ENCODE measurements at places on chromosomes 2 and 18. TPM values are rescaled to one million over a fixed set of nuclear protein-coding genes. Genes with fewer than 3 reads are reported as not detected.
A peak's percentile ranks its signal among the peaks of the same experiment; 100 is the strongest.

FAP gene
- total RNA-seq, result 171 TPM

EML6 gene
- 1.1 TPM for total RNA-seq

GALNT14 gene
- 17.8 TPM for total RNA-seq

DNA sequence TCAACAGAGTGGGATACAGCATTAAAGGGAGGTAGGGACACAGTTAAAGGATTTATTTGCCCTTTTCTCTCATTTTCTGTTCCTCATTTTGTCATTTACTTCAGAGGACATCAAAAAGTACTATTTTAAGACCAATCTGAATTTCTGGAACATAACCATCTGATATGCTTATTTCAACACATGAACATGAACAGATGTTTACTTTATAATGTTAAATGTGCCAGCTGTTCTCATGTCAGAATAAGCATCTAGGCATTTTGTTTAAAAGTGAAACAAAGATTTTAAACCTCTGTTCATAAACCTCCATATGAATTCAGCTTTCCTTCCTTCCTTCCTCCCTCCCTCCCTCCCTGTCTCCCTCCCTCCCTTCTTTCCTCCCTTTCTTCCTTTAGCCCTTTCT, 677.7 kb downstream of the CNTNAP5 start:
- no peaks in the 10 kb centered on the region for H3K4me1 ChIP-seq
- no peak overlapping the region for H3K4me3 ChIP-seq
- H3K36me3 ChIP-seq, result no peaks in the 10 kb centered on the region
- no peak for DNase-seq
- no peak overlapping the region for H3K27ac ChIP-seq

DNA sequence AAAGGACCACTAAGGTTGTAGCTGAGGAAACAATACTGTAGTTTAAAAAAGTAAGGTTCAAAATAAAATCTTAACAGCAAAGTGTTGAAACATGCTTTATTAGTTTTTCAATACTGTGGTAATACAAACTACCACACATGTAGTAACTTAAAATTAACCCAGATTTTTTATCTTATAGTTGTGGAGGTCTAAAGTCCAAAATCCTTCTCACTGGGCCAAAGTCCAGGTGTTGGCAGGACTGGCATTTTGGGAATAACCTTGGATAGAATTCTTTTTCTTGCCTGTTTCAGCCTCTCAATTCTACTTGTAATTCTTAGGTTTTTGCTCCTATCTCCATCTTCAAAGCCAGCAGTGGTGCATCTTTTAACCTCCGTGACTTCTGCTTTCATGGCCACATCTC, 942.0 kb downstream of the TSN start:
- no peak overlapping the region for H3K4me3 ChIP-seq
- peaks cover under 1% of the 10 kb centered on the region for H3K27me3 ChIP-seq
- H3K36me3 ChIP-seq, result no peaks in the 10 kb centered on the region
- no peak for DNase-seq
- H3K4me1 ChIP-seq, result no peaks in the 10 kb centered on the region

DNA sequence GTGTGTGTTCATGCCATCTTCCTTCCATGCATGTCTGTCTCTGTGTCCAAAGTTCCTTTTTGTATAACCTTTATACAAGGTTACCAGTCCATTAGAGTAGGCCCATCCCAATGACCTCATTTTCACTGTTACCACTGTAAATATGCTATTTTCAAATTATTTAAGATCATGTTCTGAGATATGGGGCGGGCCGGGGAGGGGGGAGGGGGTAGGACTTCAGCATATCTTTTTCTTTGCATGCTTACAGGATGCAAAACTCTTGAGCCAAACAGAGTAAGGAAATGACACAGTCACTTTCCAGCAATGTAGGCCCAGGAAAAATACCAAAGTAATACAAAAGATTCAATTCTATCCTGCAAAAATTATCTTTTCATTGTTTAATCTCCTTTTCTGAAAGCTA, 124.1 kb upstream of the HNRNPA3 start:
- no peaks in the 10 kb centered on the region for H3K4me1 ChIP-seq
- peaks cover 8% of the 10 kb centered on the region for H3K27me3 ChIP-seq
- no peak for DNase-seq

DNA sequence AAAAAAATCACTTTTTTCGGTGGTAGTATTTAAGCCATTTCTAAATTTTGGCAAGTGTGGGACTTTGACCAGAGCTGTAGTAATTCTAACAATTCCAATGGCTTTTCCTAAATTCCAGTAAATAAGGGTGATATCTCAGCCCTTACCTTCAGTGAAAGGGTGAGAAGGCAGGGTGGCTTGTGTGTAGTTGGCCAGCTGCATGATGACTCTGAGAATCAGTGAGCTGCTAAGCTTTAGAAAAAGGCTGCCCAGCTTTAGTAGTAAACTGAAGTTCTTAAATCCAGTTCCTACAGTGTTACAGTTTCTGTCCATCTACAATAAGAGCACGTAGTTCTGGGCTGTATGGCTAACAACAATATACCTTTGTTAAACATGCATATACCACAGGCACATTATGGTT, 42.0 kb downstream of the OXER1 start:
- no peaks in the 10 kb centered on the region for H3K27me3 ChIP-seq
- H3K36me3 ChIP-seq, result no peaks in the 10 kb centered on the region
- peaks cover 10% of the 10 kb centered on the region for H3K4me1 ChIP-seq

GRCh38 chr18:24397131-24397693, 412 bp downstream of the OSBPL1A start:
- DNase-seq, result no peak
- H3K36me3 ChIP-seq, result no peaks in the 10 kb centered on the region
- no peaks in the 10 kb centered on the region for H3K27me3 ChIP-seq
- H3K27ac ChIP-seq, result peak overlapping the region; percentile 85

DNA sequence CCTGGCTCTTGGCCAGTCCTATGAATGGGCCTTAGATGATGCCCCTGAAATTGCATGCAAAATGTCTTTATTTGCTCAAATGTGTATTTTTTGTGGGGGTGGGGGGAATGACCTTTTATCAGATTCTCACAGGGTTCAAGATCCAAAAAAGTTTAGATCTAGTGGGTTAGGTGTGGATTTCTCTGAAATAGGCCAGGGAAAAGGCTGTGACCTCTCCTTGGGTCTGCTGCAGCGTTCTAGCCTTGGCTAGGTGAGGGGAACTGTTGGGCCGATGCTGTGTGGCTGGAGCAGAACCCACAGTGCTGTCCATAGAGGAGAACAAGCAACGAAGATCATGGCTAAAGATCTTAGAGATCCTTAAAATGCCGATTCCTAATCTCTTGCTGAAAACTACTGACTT, 130.4 kb upstream of the IL1R2 start:
- H3K27ac ChIP-seq, result no peak overlapping the region
- H3K36me3 ChIP-seq, result peaks cover 31% of the 10 kb centered on the region
- H3K27me3 ChIP-seq, result no peaks in the 10 kb centered on the region
- H3K4me3 ChIP-seq, result no peak overlapping the region
- DNase-seq, result no peak
- peaks cover 4% of the 10 kb centered on the region for H3K4me1 ChIP-seq

- peaks cover 14% of the 10 kb centered on the region for H3K4me1 ChIP-seq
- H3K27ac ChIP-seq, result no peak overlapping the region
- H3K4me3 ChIP-seq, result no peak overlapping the region
- no peaks in the 10 kb centered on the region for H3K36me3 ChIP-seq
- no peak for DNase-seq
Observed at GRCh38 chr2:214679736-214680135, 129.7 kb downstream of the BARD1 start.

- H3K27ac ChIP-seq, result no peak overlapping the region
- no peak overlapping the region for H3K4me3 ChIP-seq
- peaks cover under 1% of the 10 kb centered on the region for H3K36me3 ChIP-seq
- H3K27me3 ChIP-seq, result no peaks in the 10 kb centered on the region
- H3K4me1 ChIP-seq, result peaks cover 25% of the 10 kb centered on the region
Observed at GRCh38 chr18:36031903-36032302, 35.5 kb downstream of the RPRD1A start.

GRCh38 chr2:9149388-9149660, 57.3 kb upstream of the ASAP2 start:
- H3K27me3 ChIP-seq, result no peaks in the 10 kb centered on the region
- peaks cover 32% of the 10 kb centered on the region for H3K4me1 ChIP-seq
- H3K36me3 ChIP-seq, result no peaks in the 10 kb centered on the region
- no peak overlapping the region for H3K27ac ChIP-seq
- no peak overlapping the region for H3K4me3 ChIP-seq

GRCh38 chr2:150627526-150627925, 140.1 kb upstream of the RND3 start:
- no peak overlapping the region for H3K4me3 ChIP-seq
- peak overlapping the region; percentile 49 for H3K27ac ChIP-seq
- no peaks in the 10 kb centered on the region for H3K27me3 ChIP-seq
- DNase-seq, result no peak
- H3K4me1 ChIP-seq, result peaks cover 49% of the 10 kb centered on the region
- no peaks in the 10 kb centered on the region for H3K36me3 ChIP-seq

GRCh38 chr2:7031547-7032245, 114.5 kb downstream of the RNF144A start:
- H3K27ac ChIP-seq, result no peak overlapping the region
- peaks cover 2% of the 10 kb centered on the region for H3K36me3 ChIP-seq
- DNase-seq, result no peak

GRCh38 chr2:190835303-190835930, 45.2 kb upstream of the GLS start:
- H3K36me3 ChIP-seq, result no peaks in the 10 kb centered on the region
- H3K27me3 ChIP-seq, result no peaks in the 10 kb centered on the region
- peak overlapping the region; percentile 96 for H3K27ac ChIP-seq

GRCh38 chr2:190693533-190694232, 44.8 kb downstream of the NAB1 start:
- no peaks in the 10 kb centered on the region for H3K27me3 ChIP-seq
- DNase-seq, result no peak
- peaks cover 13% of the 10 kb centered on the region for H3K36me3 ChIP-seq
- H3K4me1 ChIP-seq, result no peaks in the 10 kb centered on the region
- H3K27ac ChIP-seq, result no peak overlapping the region

DNA sequence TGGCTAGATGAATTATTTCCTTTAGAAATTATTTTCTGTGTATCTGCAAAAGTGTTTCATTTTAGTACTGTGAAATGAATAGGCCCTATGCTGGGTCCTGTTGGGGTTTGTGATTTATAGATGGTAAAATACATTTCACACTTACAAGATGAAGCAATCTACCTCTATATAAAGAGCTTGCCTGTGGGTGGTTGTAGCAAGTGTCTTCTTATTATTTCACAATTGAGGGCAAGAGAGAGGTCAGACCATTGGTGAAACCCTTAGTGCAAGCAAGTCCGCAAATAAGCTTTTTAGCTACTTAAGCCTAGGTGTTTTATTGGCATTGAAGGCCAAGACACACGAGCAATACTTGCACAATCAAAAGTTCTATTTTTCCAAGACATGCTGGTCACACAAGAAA, 153.1 kb downstream of the FMNL2 start:
- H3K27me3 ChIP-seq, result no peaks in the 10 kb centered on the region
- no peak overlapping the region for H3K27ac ChIP-seq
- no peaks in the 10 kb centered on the region for H3K36me3 ChIP-seq

- H3K4me1 ChIP-seq, result peaks cover 5% of the 10 kb centered on the region
- H3K27ac ChIP-seq, result no peak overlapping the region
- no peaks in the 10 kb centered on the region for H3K27me3 ChIP-seq
- peaks cover 15% of the 10 kb centered on the region for H3K36me3 ChIP-seq
Observed at GRCh38 chr2:106161938-106162820, 31.9 kb downstream of the UXS1 start.

DNA sequence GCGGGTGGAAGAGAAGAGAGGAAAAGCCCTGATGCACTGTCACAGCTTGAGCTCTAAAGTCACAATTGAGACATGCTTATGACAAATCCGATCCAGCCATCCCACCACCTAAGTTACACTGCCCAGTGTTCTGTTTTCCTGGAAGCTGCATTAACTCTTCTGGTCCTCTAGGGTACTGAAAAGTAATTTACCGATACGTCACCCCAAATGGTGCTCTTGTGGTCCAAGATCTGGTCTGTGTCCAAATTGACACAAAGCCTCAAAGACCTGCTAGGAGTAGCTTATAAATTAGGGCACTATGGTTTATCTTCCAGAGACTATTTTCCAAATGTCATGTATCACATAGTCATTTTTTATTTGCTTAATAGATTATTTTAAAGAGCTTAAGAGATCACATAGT, 186.7 kb upstream of the ETAA1 start:
- no peak overlapping the region for H3K27ac ChIP-seq
- peaks cover 8% of the 10 kb centered on the region for H3K27me3 ChIP-seq
- no peaks in the 10 kb centered on the region for H3K36me3 ChIP-seq
- H3K4me1 ChIP-seq, result peaks cover 10% of the 10 kb centered on the region
- no peak for DNase-seq

DNA sequence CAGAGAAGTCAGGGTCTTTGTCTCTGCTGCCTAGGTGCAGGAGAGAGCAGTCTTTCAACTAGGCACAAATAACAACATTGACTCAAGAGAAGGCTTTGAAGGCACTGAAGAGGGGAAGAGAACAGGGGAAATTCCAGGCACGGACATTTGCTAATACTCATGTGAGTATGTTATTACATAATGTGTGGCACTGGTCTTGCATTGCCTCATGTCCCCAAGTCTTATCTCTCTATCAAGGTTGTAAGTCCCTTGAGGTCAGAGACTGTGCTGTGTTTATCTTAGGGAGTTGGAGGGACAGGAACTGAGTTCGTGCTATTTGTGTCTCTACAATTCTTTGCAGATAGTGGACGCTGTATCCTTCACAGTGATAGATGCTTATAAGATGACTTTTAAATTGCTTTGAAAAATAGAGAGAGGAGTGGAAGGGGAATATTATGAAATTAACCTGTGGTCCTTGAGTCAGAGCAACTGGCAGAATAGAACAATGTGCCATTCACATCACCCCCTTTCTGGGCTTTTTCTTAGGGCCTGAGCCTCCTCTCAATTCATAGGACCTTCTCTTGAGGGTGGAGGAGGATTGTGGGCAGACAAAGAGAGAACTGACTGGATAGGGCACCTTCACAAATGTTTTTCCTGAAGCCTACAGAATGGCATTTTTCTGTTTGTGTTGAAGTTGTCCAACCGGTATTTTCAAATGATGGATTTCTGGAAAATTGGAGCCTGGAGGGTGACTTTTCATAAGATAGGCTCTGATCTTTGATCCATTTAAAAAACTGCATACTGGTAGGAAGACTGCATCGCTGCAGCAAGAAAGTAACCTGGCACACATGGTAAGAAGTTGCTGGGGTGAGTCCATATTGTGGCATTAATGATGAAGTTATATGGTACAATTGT, 96.6 kb upstream of the CXCR4 start:
- H3K27ac ChIP-seq, result no peak overlapping the region
- DNase-seq, result no peak
- no peak overlapping the region for H3K4me3 ChIP-seq
- H3K36me3 ChIP-seq, result no peaks in the 10 kb centered on the region
- peaks cover 12% of the 10 kb centered on the region for H3K27me3 ChIP-seq
- H3K4me1 ChIP-seq, result no peaks in the 10 kb centered on the region
